GM03348 (cell line): ENCODE measurements at places on chromosomes 5 and 9.

DNA sequence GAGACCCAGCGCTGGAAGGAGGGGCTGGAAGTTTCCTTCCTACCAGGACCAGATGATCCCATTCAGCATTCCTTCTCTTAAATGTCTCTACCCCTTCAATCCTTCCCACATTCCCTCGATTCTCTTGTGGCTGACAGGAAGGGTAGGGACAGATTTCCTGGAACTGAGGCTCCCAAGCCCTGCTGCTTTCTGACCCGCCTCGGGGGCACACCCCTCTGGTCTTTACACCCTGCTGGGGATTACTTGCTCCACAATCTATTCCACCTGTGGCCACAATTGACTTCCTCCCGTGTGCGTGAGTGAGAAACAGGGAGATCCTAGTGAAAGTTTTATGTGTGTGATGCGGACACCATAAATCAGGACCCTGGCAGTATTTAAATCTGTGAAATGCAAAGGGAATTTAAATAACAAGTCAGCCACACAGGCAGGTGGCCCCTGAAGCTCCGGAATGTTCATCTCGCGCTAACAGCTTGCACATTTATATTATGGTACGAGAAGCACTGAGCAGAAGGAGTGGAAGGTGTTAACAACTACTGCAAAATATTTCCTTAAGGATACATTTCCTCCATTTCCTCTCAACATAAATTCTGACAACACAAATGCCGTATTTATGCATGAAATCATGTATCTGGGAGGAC lies 237.5 kb downstream of the SLIT3 start:
- DNase-seq: no peak

DNA sequence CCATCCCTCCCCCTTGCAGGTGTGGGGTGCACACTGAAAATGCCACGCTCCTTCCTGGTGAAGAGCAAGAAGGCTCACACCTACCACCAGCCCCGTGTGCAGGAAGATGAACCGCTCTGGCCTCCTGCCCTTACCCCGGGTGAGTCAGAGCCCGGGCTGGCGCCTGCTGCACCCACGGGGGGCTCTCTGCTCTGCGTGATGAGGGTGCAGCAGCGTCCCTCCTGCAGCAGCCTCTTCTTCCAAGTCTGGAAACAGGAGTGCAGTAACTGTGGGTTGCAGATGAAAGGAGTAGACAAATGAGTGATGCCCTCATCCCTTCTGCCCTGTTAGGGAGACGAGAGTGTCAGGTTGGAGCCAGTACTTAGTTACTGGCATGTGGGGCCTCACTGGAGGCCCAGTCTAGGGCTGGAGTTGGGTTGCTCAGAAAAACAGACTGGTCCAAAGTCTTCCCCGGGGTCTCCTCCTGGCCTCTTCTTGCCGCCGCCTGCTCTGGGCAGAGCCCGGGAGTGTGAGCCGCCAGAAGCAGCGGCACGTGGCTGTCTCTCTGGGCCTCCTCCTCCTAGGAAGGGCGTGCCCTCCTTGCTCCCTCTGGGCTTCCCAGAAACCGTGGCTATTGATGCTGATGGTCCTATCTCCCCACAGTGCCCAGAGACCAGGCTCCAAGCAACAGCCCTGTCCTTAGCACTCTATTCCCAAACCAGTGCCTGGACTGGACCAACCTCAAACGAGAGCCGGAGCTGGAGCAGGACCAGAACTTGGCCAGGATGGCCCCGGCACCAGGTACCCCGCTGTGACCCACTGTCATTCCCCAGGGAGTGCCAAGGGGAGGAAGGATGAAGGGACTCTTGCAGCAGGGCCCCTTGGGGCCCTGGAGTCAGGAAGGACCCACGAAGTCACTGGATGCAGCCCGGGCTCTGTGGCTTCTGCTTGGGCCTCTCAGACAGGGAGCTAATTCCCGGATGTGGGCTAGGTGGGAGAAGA lies 8.4 kb downstream of the GFI1B start:
- peak; percentile 40 for DNase-seq

- no peak for DNase-seq
These were observed 83.1 kb downstream of the ADAMTS12 start for GRCh38 chr5:33808699-33809098.

DNA sequence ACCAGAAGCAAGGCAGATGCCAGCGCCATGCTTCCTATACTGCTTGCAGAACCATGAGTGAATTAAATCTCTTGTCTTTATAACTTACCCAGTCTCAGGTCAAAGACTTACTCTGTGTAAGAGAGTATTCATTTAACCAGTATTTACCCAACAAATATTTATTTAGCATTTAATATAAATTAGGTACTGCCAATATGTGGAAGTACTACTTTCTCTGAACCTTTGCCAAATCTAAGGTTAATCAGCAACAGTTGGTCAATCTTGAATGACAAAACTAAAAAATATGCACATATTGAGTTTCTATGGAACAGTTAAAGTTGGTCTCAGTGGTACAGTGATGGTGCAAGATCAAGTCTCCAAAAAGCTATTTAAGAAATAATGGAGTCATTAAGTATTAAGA lies 155.9 kb upstream of the CCNG1 start:
- no peak for DNase-seq

DNA sequence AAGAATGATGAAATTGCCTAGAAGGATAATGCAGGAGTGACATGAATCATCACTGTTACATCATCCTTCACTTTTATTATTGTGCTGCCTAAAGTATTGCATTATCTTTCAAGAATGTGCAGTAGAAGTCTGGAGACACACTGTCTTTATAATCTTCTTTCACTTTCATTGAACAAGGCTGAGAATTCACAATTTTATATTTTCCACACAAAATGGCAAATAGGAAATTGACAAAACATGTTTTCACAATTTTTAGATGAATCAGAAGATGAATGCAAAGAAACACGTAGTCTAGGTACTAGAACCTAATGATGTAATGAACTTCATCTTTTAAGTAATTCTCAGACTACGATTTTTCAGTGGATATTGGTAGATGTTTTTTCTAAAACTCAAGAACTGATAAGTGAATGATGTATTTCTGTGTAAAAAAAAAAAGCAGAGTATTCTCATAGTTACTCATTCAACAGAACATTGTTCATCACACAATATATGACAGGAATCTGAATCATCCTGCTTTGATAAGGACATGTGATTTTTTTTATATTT lies 131.5 kb upstream of the GRHPR start:
- peak; percentile 79 for DNase-seq

- no peak for DNase-seq
These were observed 2.3 kb downstream of the DCANP1 start for GRCh38 chr5:135444881-135445280.

GRCh38 chr9:93679536-93680442 lies 103.4 kb downstream of the PHF2 start:
- DNase-seq: no peak

GRCh38 chr5:145825751-145826180 lies 9.4 kb downstream of the PRELID2 start:
- peak; percentile 64 for DNase-seq

- no peak for DNase-seq
These were observed 213.7 kb downstream of the TMEM38B start for GRCh38 chr9:105908069-105908468.

DNA sequence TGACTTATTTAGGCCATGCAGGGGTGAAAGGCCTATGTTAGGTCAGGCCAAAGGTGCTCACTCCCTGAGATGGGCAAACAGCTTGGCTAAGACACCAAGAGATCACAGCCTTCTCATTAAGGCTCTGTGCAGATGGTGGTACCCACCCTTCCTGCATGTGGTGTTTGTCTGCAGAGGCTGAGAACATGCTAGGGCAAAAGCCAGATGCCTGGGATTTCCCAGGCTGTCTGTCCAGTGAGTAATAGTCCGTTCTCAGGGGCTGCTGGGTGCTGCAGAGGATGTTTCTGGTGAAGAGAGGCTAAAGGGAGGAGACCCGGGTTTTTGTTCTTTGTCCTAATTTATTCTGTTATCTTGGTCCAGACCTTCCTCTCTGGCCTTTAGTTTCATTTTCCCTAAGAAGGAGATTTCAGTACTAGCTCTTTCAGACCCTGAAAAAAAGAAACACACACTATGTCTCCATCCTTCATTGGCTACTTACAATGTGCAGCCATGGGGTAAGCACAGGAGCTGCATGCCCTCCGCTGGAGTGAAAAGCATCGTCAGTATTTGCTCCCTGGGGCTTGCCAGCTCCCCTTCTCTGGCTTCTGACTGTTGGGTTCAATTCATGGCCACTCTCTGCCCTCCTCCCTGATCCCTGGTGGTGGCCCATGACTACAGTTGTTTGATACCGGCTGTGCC lies 23.4 kb upstream of the GLRA1 start:
- no peak for DNase-seq

GRCh38 chr5:178279723-178280438 lies 47.3 kb upstream of the PHYKPL start:
- peak; percentile 92 for DNase-seq

DNA sequence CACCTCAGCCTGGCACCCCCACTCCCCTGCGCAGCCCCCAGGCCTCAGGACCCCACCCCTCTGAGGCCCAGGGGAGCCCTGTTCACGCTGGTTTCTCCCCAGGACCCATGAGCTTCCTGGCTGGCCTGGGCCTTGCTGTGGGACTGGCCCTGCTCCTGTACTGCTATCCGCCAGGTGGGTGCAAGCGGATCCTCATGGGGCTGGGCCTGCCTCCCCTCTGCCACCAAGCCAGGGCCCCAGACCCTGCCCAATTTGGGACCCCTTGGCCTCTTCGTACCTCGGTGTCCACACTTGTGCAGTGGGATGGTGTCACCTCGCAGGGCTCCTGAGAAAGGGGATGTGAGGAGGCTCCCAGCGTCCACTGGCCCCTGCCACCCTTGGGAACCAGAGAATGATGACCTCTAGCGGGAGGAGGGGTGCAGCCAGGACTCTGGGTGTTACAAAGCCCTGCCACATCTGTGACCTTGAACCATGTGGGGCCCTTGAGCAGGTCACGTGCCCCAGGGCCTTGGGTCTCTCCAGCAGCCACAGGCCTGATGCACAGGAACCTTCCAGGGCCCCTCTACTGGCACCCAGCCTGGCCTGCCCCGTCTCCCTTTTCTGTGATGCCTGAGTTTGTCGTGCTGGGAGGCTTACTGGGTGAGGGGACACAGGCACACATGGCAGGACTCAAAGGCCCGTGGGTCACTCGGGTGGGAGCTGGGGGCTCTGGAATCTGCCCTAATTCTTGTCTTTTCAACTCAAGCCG lies 16.3 kb downstream of the CARD19 start:
- no peak for DNase-seq

DNA sequence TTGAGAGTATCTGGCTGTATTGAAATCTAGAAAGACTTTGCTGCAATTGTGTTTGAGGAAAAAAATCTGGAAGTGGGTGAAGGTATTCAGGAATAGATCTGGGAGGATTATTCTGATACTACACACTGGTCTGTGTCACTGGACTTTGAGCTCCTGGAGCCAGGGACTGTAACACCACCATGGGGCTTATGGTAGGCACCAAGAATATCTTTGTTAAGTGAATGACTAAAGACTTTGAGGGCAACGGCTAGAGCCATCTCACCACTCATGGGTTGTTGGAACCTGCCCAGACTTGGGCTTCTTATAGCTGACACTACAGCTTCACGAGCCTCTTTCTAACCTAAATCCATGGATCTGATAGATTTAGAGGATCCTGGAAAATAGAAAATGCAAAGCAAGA lies 10.2 kb downstream of the NFX1 start:
- no peak for DNase-seq

DNA sequence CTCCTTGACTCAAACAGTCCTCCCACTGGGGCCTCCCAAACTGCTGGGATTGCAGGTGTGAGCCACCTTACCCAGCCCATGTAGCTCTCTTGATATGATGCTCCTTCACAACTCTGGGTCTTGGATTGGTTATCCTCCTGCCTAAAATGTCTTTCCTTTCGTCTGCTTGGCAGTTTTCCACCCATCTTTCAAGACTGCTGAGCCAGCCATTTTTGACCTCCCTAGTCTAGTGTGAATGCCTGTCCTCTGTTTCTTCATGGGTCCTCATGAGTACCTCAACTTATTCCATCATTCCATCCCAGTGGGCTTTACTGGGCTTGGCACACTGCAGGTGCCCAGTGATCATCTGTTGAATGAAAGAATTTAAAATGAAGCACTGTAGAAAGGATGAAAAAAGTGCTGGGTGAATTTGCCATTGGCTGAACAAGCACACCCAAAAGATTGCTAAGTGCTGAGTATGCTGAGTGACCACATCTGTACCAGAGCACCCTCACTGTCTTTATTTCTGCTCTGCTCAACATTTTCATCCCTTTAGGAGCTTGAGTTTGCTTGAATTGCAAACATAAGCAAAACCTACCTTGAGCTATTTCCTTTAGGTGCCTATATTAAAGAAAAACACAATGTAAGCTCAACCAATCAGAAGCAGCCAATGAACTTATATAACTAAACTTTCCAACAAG lies 84.8 kb upstream of the FAM169A start:
- DNase-seq: peak; percentile 28
